GM23338 (cell line): ENCODE measurements at places on chromosomes 1 and 21. TPM values are rescaled to one million over a fixed set of nuclear protein-coding genes. Genes with fewer than 3 reads are reported as not detected.

Gene CHIA
- not detected in 2 replicates for total RNA-seq

Gene TFF2
- total RNA-seq, result not detected in 2 replicates

Gene SLC9C2
- total RNA-seq, result 1.1 TPM in 1 of 2 replicates, not detected in the other

Gene C1orf185
- total RNA-seq, result not detected in 2 replicates

Gene ZNF648
- total RNA-seq, result 0.58 and 1.2 TPM in 2 replicates

GRCh38 chr21:32894321-32894720 is 122.8 kb upstream of the PAXBP1 start:
- H3K27ac ChIP-seq, result no peak overlapping the region
- DNase-seq, result no peak
- H3K36me3 ChIP-seq, result no peaks in the 10 kb centered on the region
- no peaks in the 10 kb centered on the region for H3K4me1 ChIP-seq
- H3K4me3 ChIP-seq, result no peak overlapping the region

GRCh38 chr1:102919659-102920058 is 188.7 kb downstream of the COL11A1 start:
- H3K27ac ChIP-seq, result no peak overlapping the region
- H3K36me3 ChIP-seq, result no peaks in the 10 kb centered on the region
- DNase-seq, result no peak
- no peaks in the 10 kb centered on the region for H3K27me3 ChIP-seq
- H3K4me1 ChIP-seq, result no peaks in the 10 kb centered on the region
- no peak overlapping the region for H3K4me3 ChIP-seq

DNA sequence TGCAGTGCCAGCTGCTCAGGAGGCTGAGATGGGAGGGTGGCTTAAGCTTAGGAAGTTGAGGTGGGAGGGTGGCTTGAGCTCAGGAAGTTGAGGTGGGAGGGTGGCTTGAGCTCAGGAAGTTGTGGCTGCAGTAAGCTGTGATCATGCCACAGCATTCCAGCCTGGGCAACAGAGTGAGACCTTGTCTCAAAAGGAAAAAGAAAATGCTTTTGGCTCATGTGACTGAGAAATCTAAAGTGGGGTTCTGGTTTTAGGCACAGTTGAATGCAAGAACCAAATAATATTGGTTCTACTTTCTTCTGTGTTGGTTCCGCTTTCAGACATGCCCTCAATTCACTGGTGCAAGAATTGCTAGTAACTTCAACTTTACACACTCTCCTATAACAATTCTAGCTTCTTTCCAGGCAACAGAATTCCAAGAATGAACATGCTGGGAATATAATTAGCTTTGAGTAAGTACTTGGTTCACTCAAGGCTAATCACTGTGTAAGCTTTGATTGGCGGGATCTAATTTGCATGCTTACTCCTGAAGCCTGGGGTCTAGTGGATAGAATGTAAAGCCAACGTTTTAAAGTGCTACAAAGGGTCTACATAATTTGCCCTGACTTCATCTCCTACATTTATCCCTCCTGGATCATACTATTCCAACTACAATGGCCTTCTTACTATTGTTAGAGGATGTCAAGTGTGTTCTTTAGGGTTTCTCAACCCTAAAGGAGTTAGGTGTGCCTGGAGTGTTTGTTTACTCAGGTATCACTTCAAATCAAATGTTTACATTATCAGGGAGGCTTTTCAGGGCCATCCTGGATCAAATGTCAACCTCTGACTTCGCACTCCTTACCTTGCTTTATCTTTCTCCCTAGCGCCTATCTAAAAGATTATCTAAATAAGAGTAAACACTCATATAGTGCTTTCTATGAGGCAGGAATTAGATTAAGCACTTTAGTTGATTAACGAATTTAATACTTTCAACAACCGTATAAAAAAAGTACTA is 115.1 kb downstream of the SLC16A1 start:
- no peak overlapping the region for H3K27ac ChIP-seq
- H3K4me1 ChIP-seq, result peaks cover 21% of the 10 kb centered on the region
- no peak for DNase-seq
- no peak overlapping the region for H3K4me3 ChIP-seq
- no peaks in the 10 kb centered on the region for H3K27me3 ChIP-seq

DNA sequence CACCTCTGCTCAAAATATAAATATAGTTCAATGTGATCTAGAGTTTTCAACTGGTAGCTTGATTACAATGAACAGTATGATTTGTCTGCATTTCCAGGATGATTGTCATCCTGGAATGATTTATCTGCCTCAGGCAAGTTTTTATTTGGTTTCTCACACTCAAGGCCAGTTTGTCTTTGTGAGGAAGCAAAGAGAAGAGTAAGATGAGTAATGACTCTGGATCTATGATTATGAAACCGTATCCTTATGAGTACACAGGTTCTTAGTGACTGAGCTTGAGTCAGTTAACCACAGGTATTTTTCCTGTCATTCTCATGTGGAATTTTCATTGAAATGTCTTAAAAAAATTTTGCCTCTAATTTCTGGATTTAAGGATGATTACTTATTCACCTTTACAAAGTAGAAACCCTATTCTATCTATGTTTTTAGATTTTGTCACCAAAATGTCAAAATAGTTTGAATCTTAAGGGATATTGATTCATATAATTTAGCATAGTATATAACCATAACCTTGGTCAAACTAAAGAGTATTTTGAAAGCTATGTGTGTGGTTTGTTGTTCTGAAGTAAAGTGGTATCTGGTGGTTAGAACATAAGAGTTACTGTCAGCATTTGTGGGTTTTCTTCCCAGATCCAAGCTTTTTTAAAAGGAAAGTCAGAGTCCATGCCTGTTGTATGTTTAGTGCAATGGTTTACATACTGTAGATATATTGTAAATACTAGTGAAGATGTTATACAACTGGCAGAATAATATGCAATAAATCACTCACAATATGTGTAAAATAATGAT is 145.0 kb downstream of the RASAL2 start:
- no peak for DNase-seq
- no peaks in the 10 kb centered on the region for H3K36me3 ChIP-seq
- H3K4me1 ChIP-seq, result peaks cover 20% of the 10 kb centered on the region
- H3K27ac ChIP-seq, result 0 out of 2 replicates have a peak overlapping the region, but pooled peaks have one; percentile 20
- H3K4me3 ChIP-seq, result no peak overlapping the region
- H3K27me3 ChIP-seq, result no peaks in the 10 kb centered on the region

DNA sequence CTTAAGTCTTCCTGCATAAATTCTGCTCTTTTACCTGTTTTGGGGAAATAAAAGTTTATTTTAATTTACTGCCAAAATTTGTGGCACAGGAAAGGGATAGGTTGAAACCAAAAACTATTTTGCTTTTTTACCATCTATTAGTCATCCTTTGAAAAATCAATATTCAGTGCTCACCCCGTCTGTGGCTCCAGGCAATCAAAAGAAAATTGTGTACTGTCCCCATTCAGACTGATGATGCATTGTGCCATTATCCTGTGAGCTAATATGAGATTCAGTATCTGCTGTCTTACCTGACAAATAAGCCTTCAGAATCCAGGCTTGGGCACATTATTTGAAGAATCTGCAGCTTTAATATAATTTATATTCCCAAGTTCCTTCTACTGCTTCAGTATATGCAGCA is 650.7 kb downstream of the KIF26B start:
- no peaks in the 10 kb centered on the region for H3K36me3 ChIP-seq
- DNase-seq, result no peak
- H3K27me3 ChIP-seq, result no peaks in the 10 kb centered on the region
- no peak overlapping the region for H3K27ac ChIP-seq

DNA sequence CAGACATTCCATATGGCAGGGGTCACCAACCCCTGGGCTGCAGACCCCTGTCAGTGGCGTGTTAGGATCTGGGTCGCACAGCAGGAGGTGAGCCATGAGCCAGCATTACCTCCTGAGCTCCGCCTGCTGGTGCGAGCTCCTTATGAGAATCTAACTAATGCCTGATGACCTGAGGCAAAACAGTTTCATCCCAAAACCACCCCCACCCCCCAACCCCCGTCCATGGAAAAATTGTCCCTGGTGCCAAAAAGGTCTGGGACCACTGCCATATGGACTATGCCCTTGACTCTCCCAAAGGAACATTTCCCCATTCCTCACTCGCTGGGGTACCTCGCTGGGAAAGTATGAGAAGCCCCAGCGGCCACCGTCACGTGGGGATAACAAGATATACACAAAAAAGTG is 6.4 kb upstream of the CPT2 start:
- H3K36me3 ChIP-seq, result no peaks in the 10 kb centered on the region
- H3K27me3 ChIP-seq, result no peaks in the 10 kb centered on the region
- no peak overlapping the region for H3K27ac ChIP-seq
- DNase-seq, result peak; percentile 47

GRCh38 chr1:95233319-95233736 is 682 bp upstream of the RWDD3 start:
- DNase-seq, result peak; percentile 58
- H3K27me3 ChIP-seq, result no peaks in the 10 kb centered on the region
- peak overlapping the region; percentile 86 for H3K4me3 ChIP-seq
- peaks cover 8% of the 10 kb centered on the region; the same call in 1 of the 2 replicates for H3K4me1 ChIP-seq

DNA sequence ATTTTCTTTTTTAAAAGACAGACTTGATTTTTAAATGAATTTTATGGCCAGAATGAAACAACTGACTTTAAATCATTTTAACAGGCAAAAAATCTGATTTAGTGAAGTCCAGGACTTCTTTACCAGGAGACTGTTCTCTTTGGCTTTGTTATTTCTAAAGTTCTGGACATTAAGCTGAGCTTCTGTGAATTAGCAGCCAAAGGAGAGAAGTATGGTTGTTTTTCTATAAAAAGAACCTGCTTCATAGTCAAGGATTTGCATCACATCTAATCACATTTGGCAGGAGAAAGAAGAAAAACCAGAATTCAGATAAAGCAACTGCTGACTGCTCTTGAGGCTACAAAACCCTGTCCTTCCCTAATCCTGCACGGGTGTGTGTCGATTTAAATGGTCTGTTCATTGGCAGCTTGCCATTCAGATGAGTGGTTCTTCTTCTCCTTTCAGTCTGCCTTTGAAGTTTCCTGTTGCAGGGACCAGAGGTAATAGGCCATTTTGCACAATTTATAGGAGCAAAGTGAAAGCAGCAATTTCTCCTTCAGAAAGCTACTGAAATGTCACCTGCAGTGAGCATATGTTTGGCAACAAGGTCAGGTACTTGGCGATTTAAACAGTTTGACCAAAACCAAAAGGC is 215.4 kb downstream of the OLFM3 start:
- no peak overlapping the region for H3K27ac ChIP-seq
- no peak for DNase-seq
- H3K4me3 ChIP-seq, result no peak overlapping the region
- no peaks in the 10 kb centered on the region for H3K27me3 ChIP-seq

GRCh38 chr1:61301824-61302657 is 219.7 kb downstream of the NFIA start:
- H3K27me3 ChIP-seq, result no peaks in the 10 kb centered on the region
- no peak overlapping the region for H3K4me3 ChIP-seq
- peaks cover 22% of the 10 kb centered on the region for H3K4me1 ChIP-seq
- no peaks in the 10 kb centered on the region for H3K36me3 ChIP-seq
- peak overlapping the region; percentile 72 for H3K27ac ChIP-seq

DNA sequence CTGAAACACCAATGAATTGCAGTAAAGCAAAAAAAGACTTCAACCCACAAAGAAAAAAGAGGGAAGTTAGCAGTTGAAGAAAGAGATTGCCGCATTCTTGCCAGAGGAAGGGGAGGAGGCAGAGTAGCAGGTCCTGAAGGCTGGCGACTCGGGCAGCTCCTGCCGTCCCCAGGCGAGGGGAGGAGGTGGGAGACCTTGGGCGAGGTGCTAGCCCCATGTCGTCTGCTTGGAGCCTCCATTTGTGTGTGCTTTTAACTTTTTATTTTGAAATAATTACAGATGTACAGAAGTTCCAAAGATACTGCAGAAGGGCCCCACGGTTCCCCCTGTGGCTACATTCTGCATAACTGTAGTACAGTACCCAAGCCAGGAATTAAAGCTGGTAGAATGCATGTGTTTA is 6.7 kb downstream of the TRPM2 start:
- H3K4me1 ChIP-seq, result no peaks in the 10 kb centered on the region
- no peaks in the 10 kb centered on the region for H3K36me3 ChIP-seq
